ENCODE measurements at places on chromosomes 1 and 21. TPM values are rescaled to one million over a fixed set of nuclear protein-coding genes. Genes with fewer than 3 reads are reported as not detected.

Gene TMEM269
- 0.79 TPM for polyA plus RNA-seq

Gene F11R
- 76.1 TPM for polyA plus RNA-seq

Gene FAM72A
- 7.1 TPM for polyA plus RNA-seq

DNA sequence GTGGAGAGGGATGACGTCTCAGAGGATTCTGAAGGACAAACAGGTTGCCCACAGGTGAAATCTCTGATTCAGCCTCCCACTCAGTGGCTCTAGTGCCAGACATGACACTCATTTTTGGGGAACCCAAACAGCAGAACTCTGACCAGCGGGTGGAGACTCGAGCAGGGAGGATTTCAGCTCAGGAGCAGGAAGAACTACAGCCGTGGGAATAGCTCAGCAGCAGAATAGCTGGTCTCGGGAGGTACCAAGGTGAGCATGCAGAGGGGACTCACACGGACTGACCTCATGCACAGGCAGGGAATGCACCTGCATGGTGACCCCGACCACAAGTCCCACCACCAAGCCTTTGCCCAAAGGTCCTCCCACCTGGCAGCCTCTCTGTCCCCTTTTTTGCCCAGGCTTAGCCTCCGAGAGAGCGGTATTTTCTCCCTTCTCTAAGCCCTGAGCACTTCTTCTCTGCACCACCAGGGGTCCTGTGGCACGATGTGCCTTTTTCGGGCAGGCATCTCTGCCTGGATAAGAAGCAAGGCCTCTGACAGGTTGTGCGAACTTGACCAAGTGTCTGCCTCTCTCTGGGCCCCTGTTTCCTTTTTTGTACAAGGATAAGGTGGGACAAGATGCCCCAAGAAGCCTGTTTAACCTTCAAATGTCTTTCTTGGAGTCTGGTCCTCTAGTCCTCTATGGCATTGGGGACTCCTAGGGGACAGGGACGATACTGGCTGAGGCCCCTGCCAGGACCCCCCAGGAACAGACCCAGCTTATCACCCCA lies 8.8 kb upstream of the FGR start:
- DNase-seq, result no peak
